ENCODE measurements at places on chromosomes 7 and 10. TPM values are rescaled to one million over a fixed set of nuclear protein-coding genes. Genes with fewer than 3 reads are reported as not detected.

Gene AKR1C2
- total RNA-seq: not detected

DNA sequence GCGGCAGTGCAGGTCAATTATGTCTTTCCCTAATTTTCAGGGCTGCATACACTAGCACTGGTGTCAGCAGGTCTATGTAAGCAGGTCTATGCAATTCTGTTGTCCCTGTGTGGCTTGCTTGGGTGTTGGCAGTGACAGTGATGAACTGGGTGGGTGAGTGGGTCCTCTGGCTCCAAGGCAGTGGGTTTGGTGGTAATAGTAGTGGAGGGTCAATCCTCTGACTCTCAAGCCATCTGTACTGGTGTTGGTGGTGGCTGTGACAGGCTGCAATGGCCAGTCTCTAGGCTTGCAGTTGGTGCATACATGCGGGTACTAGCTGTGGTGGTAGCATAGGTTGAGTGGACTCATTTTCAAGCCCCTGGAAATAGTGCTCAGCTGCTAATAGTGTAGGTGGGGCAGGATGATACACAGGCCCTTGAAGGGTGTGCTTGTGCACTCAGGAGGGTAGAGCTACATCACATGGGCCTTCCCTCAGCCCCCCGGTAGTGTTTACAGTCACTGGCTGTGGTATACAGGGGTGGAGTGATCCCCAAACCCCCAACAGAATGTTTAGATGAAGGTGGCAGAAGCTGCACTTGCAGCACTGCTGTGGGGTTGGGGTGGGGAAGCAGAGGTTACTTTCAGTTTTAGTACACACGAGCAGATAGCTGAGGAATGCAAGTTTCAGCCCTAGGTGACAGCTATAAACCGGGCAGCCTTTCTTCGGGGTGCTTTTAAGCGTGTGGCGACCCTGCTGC, 331.3 kb downstream of the PCDH15 start:
- no peak overlapping the region for H3K27ac ChIP-seq
- no peak overlapping the region for H3K4me3 ChIP-seq
- no peak for DNase-seq

DNA sequence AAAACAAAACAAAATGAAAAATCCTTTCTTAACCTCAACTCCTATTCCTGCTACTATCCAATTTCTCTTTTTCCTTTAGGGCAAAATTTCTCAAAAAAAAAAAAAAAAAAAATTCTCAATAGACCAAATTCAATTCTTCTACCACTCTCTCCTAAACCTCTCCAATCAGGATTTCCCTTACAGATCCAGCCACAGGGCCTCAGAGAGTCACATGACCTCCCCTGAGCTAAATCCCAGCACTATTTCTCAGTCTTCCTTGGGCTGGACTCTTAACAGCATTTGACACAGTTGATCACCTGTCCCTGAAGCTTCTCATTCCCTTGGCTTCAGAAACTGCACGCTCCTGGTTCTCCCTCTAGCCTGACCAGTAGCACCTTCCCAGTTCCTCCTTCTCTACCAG, 4.9 kb downstream of the ZNF12 start:
- DNase-seq: no peak
- H3K36me3 ChIP-seq: peaks cover 28% of the 10 kb centered on the region
- no peak overlapping the region for H3K4me3 ChIP-seq
- H3K4me1 ChIP-seq: peaks cover 21% of the 10 kb centered on the region

DNA sequence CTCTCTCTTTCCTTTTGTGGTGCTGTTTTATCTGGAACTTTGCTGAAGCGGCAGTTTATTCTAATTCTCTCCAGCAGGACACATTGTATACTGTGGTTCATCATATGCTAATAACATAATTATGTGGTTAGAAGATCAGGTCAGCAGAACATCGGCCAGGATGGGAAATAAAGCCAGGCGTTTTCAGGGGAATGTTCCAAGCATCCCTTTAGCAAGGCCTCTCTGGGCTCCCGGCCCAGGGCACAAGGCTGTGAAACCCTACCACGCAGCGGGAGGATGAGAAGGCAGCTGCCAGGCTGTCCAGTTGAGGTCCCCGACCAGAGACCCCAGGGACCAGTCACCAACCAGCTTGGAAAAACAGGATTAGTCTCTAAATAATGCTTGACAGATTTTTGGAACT, 112.2 kb upstream of the GALNT17 start:
- DNase-seq: no peak
- H3K4me3 ChIP-seq: no peak overlapping the region
- no peak overlapping the region for H3K27ac ChIP-seq
- H3K4me1 ChIP-seq: no peaks in the 10 kb centered on the region

- no peak overlapping the region for H3K4me3 ChIP-seq
- H3K4me1 ChIP-seq: no peaks in the 10 kb centered on the region
- no peak overlapping the region for H3K27ac ChIP-seq
- DNase-seq: no peak
- H3K27me3 ChIP-seq: no peaks in the 10 kb centered on the region
These were observed 71.2 kb upstream of the AOAH start for GRCh38 chr7:36795451-36796021.

GRCh38 chr10:21042536-21042935, 145.4 kb upstream of the NEBL start:
- no peaks in the 10 kb centered on the region for H3K36me3 ChIP-seq
- no peak overlapping the region for H3K27ac ChIP-seq
- DNase-seq: no peak
- no peaks in the 10 kb centered on the region for H3K27me3 ChIP-seq

DNA sequence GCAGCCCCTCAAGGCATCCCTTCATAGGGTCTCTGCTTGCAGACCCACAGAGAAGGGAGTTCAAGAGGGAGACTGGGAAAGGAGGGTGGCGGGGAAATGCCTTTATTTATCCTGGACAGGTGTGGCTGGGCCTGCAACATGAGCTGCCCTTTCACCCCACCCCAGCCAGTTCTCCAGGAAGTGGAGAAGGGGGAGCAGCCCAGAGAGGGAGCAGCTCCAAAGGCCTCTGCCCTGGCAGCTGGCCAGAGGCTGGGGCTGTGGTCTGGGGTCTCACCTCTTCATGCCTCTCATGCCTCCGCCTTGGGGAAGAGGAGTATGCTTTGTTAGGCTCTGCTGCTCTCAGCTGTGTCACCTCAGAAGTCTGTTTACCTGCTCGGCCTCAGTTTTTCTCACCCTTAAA, 3.1 kb downstream of the LDB3 start:
- no peaks in the 10 kb centered on the region for H3K27me3 ChIP-seq
- H3K4me3 ChIP-seq: no peak overlapping the region
- H3K4me1 ChIP-seq: peaks cover 5% of the 10 kb centered on the region

GRCh38 chr10:22464966-22465629, 119.8 kb downstream of the SPAG6 start:
- H3K27ac ChIP-seq: no peak overlapping the region
- H3K4me1 ChIP-seq: peaks cover 8% of the 10 kb centered on the region
- no peaks in the 10 kb centered on the region for H3K27me3 ChIP-seq
- no peaks in the 10 kb centered on the region for H3K36me3 ChIP-seq

DNA sequence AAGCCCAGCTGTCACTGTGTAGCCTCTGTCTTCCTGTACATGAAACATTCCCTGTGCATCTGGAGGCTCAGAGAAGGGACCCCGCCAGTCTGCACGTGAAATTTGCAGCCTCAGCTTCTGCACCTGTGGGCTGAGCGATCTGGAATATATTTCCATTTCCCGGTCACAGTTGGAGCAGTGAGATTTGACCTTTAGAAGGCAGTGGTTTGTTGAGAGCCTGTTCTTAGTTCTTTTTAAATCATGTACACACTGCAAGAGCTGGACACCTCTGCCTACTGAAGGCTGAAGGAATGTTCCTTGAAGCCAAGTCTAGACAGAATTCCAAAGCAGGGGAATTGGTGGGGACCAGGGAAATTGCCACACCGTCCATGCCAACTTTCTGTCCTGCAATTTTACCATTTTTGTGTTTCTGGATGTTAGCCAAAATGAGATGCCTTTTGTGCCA, 706.6 kb downstream of the INHBA start:
- no peaks in the 10 kb centered on the region for H3K4me1 ChIP-seq
- H3K27ac ChIP-seq: no peak overlapping the region
- no peaks in the 10 kb centered on the region for H3K27me3 ChIP-seq
- no peak overlapping the region for H3K4me3 ChIP-seq
- no peaks in the 10 kb centered on the region for H3K36me3 ChIP-seq

Data from B cell (primary cell).